Testis (tissue), 5 donors: ENCODE measurements at places on chromosomes 12 and 14.

GRCh38 chr12:19224746-19225145 lies 95.2 kb downstream of the PLEKHA5 start:
- DNase-seq: no peak

DNA sequence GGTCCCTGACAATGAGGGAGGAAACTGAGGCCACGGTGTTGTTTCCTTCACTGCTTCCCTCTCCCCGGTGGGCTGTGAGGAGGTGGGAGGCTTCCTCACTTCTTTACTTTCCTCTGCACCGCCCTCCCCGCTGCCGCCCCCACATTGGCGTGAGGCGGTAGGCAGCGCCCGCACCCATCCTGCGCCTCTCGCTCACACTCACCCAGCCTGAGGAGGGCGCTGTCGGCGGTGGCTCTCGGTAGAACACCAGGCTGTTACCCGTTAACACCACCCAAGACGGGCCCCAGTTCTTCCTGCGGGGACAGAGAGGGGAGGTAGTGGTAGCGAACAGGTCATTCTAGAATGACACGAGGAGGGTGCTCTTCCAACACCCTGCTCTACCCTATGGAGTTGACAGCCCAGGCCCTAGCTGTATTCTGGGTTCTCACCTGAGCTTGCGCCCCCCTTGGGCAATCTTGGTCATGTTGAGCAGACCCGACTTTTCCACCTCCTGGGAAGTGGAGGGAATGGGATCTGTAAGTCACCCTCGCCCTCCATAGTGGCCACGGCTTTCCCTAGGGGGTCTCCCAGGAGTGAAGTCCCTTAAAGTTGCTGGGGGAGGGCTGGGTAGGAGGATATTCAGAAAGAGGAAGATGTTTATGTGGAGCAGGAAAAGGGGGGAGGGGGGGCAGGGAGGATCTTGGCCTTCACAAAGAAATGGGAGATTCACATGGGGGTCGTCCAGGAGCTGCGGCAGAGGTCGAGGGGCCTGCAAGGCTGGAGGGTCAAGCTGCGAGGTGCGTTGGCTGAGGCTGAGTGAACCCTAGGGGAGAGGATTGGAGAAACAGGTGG lies 3.3 kb downstream of the ARHGAP9 start:
- DNase-seq: peak; percentile 40

GRCh38 chr12:59040656-59041055 lies 120.4 kb upstream of the LRIG3 start:
- no peak for DNase-seq

DNA sequence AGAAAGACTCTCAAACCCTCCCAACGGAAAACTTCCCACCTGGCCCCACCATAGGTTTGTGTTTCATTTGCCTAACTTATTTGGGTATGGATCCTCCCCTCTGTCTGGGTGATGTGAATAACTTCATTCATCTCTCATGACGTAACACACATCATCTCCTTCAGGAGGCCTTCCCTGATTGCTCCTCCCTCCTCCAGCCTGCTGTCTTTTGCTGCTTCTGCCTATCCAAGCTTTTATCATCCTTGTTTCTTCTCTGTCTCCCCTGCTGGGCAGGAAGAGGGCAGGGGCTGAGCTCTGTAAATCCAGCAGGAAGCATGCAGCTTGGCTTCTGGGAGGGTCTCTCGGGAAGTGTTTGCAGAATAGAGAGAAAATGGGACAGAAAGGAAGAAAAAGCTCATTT lies 766.0 kb upstream of the TBX3 start:
- DNase-seq: no peak

DNA sequence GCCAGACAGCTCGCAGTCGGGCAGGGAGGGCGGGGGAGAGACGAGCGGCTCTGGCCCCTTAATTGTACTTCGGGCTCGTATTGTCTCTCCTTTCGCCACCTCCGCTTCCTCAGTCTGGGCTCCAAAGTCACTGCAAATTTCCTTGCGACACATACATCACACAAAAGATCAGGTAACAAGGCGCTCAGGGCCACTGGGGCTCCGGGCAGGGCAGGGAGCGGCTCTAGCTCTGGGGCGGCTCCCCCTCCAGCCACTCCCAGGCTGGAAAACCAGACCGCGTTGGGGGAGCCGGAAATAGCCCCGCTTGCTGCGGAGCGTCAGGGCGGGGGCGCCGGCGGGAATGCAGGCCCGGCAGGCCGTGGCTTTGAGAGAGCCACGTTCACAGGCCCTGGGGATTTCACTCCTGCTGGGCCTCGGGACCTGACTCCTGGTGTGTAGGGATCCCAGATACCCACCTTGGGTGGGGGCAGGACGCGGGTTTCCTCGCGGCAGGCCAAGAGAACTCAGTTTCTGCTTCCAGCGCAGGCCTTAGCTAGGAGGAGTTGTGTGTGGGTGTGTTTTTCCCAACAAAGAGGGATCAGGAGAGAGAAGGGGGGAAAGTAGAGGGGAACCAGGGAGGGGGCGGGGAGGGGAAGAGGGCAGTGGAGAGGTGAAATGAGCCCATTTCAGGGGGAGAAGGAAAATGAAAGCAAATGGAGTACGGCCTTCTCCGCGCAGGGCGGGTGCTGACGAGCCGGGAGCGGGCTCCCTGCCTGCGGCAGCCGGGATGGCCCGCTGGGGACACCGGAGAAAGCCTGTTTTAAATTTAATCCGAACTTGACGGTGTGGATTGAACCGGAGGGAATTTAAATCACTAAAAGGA lies 4.4 kb upstream of the HOXC9 start:
- no peak for DNase-seq
